ENCODE measurements at places on chromosomes 1 and 21.
A peak's percentile ranks its signal among the peaks of the same experiment; 100 is the strongest.

- no peak for DNase-seq
These were observed 10.4 kb upstream of the C2CD2 start for GRCh38 chr21:41964171-41964570.

- DNase-seq, result no peak
These were observed 577.3 kb downstream of the AJAP1 start for GRCh38 chr1:5231541-5232315.

- no peak for DNase-seq
These were observed 81.6 kb upstream of the IVNS1ABP start for GRCh38 chr1:185398599-185398998.

- DNase-seq, result no peak
These were observed 16.1 kb downstream of the HIVEP3 start for GRCh38 chr1:41902664-41903063.

GRCh38 chr1:201104141-201104540 is 8.1 kb downstream of the CACNA1S start:
- DNase-seq, result peak; percentile 67

GRCh38 chr1:2624735-2625300 is 8.0 kb downstream of the MMEL1 start:
- DNase-seq, result no peak

DNA sequence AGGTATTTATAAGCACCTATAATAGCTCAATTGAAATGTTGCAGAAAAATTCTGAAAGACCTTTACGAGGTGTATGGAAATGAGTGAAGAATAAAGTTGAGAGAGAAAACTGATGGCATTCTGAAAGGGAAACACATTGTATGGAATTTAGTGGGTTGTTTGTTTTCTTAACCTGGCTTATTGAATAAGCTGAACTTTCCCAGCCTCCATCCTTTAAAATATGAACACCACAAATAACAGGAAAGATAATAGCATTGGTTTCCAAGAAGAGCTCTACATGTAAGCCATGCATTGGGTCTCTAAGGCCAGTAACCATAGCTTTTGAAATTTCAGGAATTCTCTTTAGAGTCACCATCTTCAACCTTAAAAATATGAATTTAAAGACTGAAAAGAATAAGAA is 709.0 kb downstream of the USP25 start:
- DNase-seq, result no peak

GRCh38 chr1:34511802-34512201 is 243.0 kb upstream of the GJB5 start:
- DNase-seq, result no peak

- DNase-seq, result peak; percentile 75
These were observed 2.1 kb upstream of the AHDC1 start for GRCh38 chr1:27605796-27606707.

DNA sequence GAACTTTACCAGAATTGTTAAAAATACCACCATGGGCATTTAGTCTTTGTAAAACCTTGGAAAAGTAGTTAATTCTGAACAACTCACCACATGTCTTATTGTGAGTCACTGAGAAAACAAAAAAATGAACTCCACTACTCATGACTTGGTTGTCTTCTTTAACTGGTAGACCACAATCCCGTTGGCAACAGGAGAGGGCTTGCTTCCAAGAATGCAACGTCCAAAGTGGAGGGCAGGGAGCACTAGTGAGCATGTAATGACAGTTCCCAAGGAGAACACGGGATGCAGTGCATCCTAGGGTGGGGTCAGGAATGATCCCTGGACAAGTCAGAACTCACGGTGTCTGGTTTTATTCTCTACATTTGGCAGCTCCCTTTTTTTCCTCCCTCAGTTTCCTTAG is 15.2 kb upstream of the HMCN1 start:
- peak; percentile 84 for DNase-seq

DNA sequence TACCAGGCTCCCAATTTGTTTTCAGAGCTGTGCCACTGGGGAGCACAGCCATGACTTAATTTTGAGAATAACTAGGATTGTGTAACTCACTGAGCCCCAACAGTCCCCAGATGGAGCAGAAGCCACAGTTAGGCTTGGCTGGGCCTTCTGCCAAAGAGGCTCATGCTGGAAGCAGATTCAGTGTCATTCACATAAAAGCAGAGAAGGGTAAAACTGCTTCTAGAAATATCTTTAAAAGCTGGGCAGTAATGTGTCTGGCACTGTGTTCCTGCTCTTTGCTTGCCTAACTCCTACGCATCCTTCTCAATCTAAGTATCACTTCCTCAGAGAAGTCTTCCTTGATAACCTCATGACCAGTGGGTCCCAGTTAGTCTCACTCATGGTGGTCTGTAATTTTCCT is 20.3 kb downstream of the STK40 start:
- peak; percentile 84 for DNase-seq

- DNase-seq, result no peak
These were observed 44.6 kb downstream of the UBE2U start for GRCh38 chr1:64248065-64248464.

DNA sequence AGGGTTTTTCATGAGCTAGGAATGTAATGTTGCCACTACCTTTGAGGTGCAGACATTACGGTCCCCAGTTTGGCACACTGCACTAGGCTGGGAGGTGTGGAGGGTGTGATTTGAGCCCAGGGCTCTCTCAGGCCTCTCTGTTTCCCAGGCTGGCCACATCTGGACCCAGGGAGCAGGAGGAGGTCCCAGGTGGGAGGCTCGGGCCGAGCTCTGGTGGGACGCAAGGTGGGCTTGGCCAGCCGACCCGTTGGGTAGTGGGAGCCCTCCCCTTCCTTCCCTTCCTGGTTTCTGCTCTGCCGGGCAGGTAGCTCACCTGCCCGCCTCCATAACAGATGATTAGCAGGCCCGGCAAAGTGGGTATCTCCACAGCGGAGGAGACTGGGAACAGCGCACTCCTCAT is 146.2 kb upstream of the TMEM51 start:
- DNase-seq, result no peak

DNA sequence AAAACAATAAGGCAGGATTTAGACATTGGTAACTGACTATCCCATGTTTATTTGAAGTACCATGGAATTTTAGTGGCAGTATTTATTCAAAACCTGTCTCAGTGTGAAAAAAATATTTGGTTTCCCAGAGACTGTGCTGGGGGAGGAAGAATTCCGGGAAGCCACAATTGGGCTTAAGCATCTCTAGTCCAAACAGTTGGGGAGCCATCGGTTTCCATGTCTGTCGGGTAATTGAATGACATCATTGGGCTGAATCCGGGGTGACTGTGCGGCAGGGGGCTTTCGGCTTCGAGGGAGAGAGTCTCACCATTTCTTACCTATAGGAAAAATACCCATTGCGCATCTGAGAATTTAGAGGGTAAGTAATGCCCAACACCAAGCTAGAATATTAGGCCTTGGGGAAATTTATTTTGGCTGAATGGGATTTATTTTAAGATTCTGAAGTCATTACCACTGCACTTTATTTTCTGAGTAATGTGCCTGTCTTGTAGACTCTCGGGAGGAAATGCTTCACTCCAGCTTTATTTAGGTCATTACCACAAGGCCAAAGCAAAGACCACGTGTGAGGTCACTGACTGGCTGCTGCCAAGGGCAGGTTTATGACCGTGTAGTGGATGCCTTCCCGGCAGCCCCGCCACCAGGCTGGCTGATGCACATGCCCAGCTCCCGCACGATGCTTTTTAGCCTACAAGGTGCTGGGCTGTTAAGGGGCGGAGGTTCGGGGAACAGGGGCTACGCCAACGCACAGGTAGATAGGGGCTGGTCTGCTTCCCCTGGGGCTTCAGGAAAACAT is 23.1 kb upstream of the UMODL1 start:
- peak; percentile 94 for DNase-seq

GRCh38 chr1:240350910-240351331 is 259.2 kb downstream of the FMN2 start:
- no peak for DNase-seq

- DNase-seq, result no peak
These were observed 20.1 kb upstream of the COQ8A start for GRCh38 chr1:226919995-226920394.

DNA sequence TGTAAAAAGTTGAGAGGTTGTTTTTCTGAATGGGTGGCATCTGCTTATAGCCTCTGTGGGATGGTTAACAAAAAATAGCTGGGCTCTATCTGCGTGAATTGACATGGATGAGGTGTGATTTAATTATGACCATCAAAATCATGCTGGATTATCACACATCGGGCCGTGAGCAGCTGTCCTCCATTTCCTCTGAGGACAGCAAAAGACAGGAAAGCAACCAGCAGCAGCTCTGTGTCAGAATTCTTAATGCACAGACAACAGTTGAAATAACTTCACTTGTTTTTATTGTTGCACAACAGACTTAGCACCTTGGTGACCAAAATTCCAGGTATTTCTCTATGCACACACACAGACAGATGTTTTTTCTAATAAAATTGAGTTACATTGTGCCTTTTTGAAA is 54.5 kb upstream of the LAPTM5 start:
- no peak for DNase-seq

Measured in myocyte (in vitro differentiated cells).